ENCODE measurements at places on chromosomes 2 and 18.

- no peak for DNase-seq
Observed at GRCh38 chr2:61557381-61557780, 19.2 kb upstream of the XPO1 start.

DNA sequence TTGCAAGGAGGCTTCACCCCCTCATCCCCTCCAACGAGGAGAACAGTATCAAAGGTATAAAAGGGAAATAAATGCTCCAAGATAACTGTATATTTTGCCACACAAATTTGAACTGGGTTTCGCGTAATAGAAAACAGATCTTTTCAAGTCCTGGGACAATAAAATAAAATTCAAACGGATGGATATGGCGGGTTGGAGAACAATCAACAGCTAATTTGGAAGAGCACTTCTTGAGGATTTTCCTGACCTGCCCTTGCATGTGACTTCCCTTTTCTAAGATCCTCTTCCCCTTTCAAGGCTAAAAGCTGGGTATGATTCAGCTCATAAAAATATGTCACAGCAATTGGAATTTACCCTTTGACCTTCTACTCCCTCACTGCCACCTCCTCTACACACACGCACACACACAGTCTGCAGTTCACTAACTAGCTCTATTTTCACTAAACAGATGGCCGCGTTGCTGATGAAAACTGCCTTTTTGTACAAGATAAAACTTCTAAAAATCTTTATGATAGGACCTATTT, 386.9 kb downstream of the FIGN start:
- DNase-seq = peak; percentile 88

DNA sequence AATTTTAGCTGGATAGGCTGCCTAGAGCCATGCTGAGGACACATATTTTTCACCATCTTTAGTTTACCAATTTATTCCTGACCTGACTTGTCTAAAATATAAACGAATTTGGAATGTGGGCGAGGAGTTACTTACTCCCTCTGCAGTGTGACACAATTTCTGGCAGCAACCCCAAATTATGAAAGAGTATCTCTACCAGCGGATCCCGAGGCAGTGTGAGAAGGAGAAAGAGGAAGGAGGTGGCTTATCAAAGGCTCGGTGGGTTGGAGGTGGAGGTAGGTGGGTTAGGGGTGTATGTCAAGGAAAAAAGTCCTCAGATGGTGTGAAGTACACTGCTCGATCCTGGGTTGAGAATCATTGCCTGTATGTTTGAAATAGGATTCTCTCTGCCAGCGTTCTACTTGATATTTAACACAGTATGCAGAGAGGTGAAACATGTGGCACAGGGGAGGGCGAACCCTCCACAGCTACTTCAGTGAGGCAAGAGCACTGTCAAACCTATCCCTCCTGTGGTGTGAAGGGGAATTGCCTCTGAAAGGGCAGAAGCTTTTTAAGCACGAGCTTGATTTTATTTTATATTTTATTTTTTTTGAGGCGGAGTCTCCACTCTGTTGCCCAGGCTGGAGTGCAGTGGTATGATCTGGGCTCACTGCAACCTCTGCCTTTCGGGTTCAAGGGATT, 76.0 kb downstream of the RFTN2 start:
- no peak for DNase-seq

GRCh38 chr2:30225131-30225762, 6.1 kb upstream of the LBH start:
- peak; percentile 53 for DNase-seq

DNA sequence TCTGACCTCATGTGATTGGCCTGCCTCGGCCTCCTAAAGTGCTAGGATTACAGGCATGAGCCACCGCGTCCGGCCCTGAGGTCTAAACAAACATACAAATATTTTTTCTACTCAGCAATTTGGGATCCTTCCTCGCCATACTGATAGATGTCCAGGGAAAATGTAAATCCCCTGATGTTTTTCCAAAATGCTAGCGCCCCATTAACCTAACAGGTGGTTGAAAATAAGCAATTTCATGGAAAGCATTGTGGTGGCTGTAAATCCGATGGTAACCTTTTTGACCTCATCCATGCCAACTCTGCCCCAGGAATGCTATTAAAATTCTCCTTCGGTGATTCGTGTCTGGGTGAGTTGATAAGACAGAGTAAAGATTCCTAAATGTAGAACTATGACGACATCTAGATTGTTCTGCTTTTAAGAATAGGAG, 19.3 kb downstream of the GEMIN6 start:
- DNase-seq = no peak

DNA sequence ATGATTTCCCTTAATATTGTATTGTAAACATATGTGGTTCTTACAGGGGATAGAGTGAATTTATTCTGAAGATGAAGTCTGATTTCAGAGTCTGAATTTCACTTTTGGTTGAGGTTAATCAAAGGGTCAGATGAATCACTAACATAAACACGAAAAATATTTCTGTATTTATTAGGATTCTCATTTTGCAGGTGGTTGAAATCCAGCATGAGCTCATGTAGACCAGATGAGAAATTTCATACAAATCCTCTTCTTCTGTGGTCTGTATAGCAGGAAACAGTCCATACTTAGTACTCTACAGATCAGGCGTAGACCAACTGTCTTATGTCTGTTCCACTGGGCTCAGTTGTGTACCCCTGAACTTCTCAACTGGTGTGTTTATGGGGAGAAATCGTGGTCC, 157.8 kb downstream of the BABAM2 start:
- DNase-seq = no peak

GRCh38 chr2:100036793-100037192, 105.6 kb downstream of the AFF3 start:
- peak; percentile 89 for DNase-seq

- DNase-seq = peak; percentile 60
Observed at GRCh38 chr2:6446938-6447608, 418.6 kb downstream of the CMPK2 start.

DNA sequence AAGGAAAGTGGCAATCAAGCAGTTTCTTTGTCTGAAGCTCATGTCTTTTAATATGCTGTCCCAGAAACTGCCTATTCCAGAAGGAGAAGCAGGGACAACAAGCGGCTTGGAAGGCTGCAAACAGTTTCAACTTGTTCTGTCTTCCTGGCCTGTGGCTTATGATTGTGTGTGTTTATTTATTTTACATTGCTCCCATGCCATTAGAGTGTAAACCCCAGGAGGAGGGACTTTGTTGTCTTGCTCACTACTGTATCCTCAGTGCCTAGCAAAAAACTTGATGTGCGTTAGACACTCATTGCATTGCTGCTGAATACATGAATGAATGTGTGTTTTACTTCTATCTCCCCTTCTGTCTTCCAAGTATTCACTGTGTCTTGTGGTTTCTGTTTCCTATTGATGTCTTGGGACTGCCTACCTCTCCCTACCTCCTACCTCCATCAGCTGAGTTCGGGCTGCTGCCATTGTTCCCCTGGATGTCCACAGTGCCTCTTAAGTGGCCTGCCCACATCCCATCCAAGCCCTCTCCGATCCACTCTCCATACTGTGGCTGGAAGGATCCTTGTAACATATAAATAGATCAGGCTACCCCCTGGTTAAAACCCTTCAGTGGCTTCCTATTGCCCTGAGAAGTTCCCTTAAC, 261.4 kb downstream of the DYSF start:
- DNase-seq = no peak

- peak; percentile 21 for DNase-seq
Observed at GRCh38 chr18:56217406-56217805, 421.0 kb downstream of the TXNL1 start.

- no peak for DNase-seq
Observed at GRCh38 chr2:64288321-64289193, 144.3 kb upstream of the PELI1 start.

- no peak for DNase-seq
Observed at GRCh38 chr2:191396794-191397193, 151.6 kb downstream of the MYO1B start.

DNA sequence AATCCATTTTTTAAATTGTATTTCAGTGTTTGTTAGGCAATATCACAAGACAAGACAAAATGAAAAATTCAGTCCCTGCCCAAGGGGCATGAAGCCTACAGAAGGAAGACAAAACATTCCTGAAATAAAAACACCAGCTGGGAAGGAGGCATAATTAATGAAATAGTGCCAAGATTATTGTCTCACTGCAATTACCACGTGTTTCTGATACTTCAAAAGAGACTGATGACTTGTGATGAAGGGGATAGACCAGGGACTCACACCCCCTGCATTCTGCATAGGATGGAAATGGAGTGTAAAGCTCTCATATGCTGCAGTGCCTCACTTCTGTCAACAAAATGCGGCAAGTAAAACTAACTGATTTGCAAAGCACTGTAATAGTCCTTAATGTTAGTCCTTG, 178.1 kb downstream of the BARD1 start:
- peak; percentile 5 for DNase-seq

DNA sequence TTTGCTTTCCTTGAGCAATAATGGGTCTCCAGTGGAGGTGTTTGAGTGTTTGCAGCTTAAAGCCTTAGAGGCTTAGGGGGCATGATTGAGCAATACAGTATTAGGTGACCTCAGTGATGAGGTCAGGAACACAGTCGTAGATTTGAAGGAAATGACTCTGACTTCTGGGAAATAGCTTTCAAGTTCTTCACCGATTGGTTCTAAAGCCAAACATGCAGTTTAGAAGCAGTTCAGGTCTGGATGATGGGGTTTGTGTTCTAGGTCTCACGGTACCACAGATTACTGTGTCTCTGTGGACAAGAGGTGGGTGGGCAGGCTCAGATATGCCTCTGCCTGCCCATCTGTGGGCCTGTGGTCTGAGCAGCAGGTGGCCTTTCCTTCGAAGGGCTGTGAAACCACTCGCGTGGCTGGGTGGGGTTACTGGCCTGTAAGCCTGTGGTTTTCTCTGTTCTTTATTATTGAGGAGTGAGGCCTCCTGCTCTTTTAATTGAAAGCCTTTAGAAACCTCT, 7.8 kb downstream of the MTHFD2 start:
- peak; percentile 4 for DNase-seq

DNA sequence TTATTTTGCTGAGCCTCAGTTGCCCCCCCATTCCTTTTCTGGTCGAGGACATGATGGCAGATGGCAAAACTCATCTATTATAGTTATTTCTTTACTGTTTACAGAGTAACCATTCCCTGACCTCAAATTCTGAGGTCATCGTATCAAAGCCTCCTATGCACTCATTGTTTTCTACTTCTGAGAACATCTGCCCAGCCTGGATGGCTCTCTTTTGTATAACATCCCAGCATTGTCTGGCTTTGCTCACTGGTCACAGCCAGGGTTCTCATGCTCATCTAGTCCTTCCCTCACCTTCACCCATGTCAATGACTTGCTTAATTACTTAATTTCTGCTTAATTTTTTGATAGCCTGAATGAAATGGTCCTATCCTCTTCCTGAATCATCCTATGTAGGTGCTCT, 472.1 kb downstream of the PARD3B start:
- peak; percentile 84 for DNase-seq

DNA sequence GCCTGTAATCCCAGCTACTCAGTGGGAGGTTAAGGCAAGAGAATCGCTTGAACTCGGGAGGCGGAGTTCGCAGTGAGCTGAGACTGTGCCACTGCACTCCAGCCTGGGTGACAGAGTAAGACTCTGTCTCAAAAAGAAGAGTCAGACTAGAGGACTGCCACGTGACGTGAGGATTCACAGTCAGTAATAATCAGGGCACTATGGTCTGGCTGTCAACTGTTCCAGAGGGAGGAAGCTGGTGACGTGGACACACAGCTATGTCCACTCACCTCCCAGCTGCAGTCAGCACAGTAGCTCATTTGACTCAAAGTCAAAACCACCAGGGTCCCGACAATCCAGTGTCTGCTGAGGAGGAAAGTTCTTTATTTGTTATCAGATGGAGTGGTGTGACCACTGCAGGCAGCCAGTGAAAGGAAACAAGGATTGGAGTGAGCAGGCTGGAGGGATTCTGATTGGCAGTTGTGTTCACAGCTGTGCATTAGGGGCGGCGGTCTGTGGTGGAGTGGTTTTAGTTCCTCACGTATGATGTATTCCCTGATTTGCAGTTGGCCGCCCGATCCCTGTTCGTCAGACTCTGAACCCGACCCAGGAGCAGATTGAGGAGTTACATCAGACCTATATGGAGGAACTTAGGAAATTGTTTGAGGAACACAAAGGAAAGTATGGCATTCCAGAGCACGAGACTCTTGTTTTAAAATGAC, 37.9 kb downstream of the MOGAT1 start:
- DNase-seq = peak; percentile 84

- DNase-seq = no peak
Observed at GRCh38 chr2:142435847-142436246, 305.0 kb upstream of the LRP1B start.

GRCh38 chr2:75870651-75871137, 160.0 kb upstream of the GCFC2 start:
- DNase-seq = no peak

GRCh38 chr2:200199005-200199404, 107.5 kb upstream of the SPATS2L start:
- no peak for DNase-seq

- no peak for DNase-seq
Observed at GRCh38 chr2:207480521-207481040, 49.2 kb upstream of the CREB1 start.

GRCh38 chr18:8988260-8988871, 114.1 kb upstream of the NDUFV2 start:
- DNase-seq = peak; percentile 91

- no peak for DNase-seq
Observed at GRCh38 chr2:63999049-63999448, 20.2 kb downstream of the VPS54 start.

DNA sequence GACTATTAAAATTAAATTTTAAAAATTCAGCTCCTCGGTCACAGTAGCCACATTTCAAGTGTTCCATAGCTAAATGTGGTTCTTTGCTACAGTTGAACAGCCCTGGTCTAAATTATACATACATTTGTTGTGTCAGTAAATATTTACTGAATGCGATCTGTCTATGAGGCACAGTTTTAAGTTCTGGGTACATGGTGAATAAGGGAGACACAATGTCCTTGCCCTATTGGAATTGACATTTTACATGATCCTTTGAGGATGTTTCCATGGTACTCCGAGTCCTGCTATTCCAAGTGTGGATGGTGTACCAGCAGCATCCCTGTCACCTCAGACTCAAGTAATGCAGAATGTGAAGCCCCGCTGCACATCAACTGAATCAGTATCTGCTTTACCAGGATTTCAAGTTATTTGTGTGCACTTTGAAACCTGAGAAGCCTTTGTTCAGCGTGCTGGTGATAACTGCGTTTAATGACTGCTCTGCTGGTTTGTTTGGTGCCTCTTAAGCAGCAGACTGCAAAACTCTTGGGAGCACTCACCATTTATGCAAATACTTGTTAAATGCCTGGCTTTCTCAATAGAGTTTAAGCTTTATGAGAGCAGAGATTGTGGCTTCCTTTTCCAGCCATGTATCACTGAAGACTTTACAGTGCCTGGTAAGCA, 1.5 kb downstream of the GALNT1 start:
- peak; percentile 92 for DNase-seq

DNA sequence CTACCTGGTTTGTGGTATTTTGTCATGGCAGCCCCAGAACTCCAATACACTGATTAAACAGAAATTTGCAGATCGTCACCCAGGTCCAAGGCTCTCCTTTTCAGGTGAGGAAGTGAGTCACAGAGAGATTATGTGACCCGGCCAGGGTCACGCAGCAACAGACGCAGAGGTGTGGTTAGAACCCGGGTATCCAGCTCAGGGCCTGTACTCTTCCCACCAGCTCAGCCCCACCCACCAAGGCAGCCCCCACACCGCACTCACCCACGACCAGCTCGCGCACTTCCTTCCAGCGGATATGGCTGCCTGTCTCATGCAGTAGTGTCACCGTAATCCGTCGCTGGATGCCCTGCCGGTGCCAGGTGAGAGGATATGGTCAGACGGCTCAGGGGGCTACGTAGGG, 48.1 kb downstream of the AQP12A start:
- DNase-seq = no peak
